ENCODE measurements at places on chromosomes 5 and 9.

- no peak for DNase-seq
Measured at GRCh38 chr5:18216729-18217128, 582.5 kb downstream of the TAF11L14 start.

GRCh38 chr5:159752622-159753275 lies 163.5 kb upstream of the ADRA1B start:
- no peak for DNase-seq

GRCh38 chr9:14218253-14218652 lies 95.7 kb downstream of the NFIB start:
- no peak for DNase-seq

DNA sequence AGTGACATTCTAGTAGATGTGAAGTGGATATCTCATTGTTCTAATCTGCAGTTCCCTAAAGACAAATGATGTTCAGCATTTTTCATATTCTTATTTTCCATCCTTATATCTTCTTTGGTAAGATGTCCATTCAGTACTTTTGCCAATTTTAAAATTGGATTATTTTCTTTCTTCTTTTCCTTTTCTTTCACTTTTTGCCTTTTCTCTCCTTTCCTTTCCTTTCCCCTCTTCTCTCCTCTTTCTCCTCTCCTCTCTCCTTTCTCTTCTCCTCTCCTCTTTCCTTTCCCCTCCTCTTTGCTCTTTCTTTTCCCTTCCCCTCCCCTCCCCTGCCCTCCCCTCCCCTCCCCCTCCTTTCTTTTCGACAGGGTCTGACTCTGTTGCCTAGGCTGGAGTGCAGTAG lies 10.1 kb downstream of the ZFYVE16 start:
- no peak for DNase-seq

DNA sequence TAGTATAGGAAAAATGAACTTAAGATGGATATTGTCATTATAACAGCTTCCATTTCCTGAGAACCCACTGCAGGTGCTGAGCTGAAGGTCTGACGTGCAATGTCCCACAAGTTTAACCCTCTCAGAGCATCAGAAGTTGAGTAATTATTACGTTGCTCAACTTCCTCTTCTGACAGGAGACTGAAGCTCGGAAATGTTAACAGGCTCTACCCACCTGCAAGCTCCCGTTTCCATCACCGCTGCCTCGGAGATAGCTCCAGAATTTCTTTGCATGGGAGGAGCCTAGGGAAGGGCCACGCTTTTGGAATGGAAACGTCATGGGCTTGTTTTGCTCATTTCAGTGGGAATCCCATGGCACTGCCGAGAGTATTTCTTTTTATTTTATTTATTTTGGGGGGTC lies 1.0 kb upstream of the NTMT1 start:
- DNase-seq = no peak

GRCh38 chr9:34501889-34502425 lies 20.8 kb downstream of the ENHO start:
- DNase-seq = no peak

DNA sequence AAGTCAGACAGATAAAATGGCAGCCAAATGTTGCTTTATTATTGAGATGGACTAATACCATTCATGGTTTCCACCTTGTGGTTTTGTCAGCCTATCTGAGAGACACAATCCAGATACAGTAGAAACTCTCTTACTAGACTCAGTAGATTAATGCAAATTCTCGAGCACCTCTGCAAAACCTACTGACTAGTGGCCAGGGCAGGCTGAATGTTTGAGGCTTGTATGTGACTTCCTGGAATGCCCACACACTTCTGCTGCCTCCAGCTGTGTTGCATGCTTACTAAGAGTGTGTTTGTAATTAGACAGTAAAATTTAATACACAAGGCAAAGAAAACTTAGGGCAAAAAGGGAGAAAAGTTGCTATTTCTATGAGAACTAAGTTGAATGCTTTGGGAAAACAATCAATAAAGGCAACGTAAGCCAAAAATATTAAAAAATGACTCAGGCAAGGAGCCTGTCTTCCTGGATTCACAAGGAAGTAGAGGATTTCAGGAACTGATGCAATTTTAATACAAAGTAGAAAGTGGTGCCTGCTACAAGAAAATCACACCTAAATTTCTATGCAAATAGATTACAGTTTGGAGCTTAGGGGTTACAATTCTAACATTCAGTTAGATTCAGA lies 30.2 kb upstream of the CCNG1 start:
- no peak for DNase-seq

GRCh38 chr5:126865299-126865698 lies 88.4 kb downstream of the LMNB1 start:
- DNase-seq = no peak

GRCh38 chr9:92608909-92609445 lies 61.0 kb downstream of the IPPK start:
- DNase-seq = no peak

- no peak for DNase-seq
Measured at GRCh38 chr9:109416135-109416706, 81.9 kb downstream of the PTPN3 start.

- no peak for DNase-seq
Measured at GRCh38 chr5:51838459-51838858, 455.2 kb downstream of the ISL1 start.

GRCh38 chr5:2695200-2695891 lies 56.1 kb downstream of the IRX2 start:
- no peak for DNase-seq

DNA sequence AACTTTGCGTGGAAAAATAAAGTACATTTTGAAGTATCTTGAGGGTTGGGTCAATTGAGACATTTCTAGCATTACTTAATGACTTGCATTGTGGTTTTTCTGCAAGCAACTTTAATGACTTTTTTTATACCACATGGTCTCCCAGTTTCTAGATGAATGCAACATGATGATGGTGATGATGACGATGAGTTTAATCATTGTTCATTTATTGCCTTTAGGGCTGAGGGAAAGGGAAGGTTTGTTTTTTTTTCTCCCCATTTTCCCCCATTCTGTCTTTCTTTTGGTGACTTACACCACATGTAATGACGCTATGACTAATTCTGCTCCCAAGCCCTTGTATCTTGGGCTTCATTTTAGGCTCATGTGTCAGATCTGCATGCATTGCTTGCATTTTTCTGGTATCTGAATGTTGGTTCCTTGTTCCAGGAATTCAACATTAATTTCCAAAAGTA lies 57.7 kb upstream of the NXNL2 start:
- no peak for DNase-seq

Measured in cerebellar nuclear complex (tissue), 1 donor.